ENCODE measurements at places on chromosomes 3 and 15.

- no peak for DNase-seq
These were observed 1079.5 kb downstream of the IGSF11 start for GRCh38 chr3:117955196-117955595.

DNA sequence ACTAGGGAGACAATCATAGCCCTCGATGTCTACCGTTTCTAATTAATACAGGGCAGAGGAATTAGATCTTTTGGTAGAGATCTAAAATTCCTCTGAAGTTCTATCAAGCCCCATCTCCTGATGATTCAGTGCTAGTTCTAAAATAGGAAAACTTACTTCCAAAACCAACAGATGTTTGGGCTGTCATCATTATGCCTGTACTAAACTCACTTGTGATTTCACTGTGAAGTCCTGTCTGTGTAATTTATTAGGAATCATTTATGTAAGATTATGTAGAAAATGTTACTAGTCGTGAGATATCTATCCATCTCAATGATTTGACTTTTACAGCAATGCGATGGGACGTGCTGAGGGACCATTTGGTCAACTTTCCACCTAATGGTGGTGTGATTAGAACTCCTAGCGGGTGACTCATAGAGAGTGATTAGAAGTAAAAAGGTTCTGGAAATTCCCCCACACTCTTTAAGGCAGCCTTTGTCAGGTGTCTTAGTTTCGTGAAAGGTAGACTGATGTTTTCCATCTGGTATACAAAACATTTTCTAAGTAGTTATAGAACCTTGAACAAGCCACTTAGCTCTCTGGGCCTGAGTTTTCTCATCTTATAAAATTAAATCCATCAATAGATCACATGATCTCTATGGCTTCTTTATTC lies 34.2 kb downstream of the LIPC start:
- no peak for DNase-seq

DNA sequence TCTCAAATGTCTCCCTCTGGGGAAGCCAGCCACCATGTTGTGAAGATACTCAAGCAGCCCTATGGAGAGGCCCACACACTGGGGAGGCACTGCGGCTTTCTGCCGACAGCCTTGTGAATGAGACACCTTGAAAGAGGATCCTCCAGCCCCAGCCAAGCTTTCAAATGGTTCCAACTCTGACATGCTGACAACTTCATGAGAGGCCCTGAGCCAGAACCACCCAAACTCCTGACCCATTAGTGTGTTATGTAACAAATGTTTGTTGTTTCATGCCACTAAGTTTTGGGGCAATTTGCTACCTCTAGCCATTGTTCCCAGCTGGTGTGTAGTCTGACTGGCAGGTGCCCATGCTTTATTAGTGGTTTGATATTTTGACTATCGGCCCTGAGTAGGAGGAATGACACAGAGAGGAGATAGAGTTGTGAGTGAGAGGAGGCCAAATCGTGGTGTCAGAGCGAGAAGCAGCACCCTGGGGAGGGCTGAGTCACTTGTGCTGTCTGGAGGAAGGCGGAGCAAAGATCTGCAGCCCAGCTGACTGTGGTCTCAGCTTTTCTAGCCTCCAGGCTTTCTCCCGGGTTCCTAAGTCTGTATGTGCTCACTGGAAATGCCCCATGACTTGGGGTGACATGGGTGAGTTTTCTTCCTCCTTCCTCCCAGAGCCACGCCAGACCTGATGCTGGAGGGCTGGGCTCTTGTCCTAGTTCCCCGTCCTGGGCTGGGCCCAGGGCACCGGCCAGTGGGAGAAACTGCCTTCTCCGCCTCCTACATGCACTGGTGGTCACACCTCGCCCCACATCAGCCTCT lies 56.7 kb upstream of the BLM start:
- DNase-seq, result peak; percentile 74

DNA sequence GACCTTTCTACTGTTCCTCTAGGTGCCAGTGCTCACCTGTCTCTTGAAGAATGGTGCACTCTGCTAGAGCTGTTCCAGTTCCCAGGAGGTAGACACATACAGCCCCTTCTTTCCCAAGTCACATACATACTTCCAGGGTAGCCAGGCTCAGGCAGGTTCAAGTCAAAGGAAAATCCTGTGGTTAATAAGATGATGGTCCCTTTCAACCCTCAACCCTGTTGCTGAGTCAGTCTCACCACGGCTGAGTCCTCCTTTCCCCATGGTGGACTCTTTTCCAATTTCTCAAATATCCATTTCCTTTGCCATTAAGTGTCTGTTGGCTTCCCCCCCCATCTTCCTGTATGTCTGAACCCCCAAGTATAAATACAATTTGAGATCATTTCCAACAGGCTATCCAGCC lies 56.1 kb upstream of the ACAN start:
- no peak for DNase-seq

DNA sequence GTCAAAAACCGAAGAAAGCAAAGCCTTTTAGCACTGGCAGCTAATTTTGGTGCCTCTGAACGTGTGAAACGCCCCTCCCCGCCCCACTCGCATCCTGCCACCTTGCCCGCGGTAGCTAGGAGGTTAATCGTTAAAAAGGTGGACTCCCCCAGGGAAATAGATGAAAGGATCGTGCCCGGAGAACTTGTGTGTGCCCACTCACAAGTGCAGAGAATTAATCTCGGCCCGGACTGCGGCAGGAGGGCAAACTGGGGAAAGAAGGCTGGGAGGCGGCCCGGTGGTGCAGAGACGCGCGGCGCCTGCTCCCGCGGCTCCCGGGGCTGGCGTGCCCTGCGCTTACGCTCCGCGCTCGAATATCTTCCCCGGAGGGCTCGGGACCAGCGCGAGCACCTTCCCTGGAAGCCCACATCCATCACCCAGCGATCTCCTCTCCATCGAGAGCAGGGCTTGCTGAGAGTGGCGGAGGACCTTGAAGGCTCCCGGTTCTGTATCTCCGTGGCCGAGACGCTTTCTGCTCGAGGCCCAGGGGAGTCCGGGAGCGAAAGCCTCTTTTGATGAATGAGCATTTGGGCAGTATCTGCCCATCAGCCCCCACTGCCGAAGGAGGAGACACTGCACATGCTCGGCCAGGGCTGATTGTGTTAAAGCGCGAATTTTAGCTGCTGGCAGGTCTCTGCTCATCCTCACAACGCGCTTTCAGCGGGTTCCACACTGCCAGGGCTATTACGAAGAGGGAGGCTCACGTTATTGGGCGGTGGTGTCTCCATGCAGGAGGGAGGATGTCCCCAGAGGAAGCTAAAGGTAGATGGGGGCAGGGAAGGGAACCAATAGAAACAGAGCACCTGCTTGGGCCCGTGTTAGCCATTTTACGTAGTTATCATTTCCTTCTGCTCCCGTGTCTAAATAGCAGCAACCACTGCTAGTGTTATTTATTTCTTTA lies 1.3 kb upstream of the SPTSSB start:
- DNase-seq, result peak; percentile 33

- DNase-seq, result no peak
These were observed 151.1 kb downstream of the DOCK3 start for GRCh38 chr3:50825841-50826240.

GRCh38 chr3:14516738-14517345 lies 23.3 kb downstream of the GRIP2 start:
- no peak for DNase-seq

DNA sequence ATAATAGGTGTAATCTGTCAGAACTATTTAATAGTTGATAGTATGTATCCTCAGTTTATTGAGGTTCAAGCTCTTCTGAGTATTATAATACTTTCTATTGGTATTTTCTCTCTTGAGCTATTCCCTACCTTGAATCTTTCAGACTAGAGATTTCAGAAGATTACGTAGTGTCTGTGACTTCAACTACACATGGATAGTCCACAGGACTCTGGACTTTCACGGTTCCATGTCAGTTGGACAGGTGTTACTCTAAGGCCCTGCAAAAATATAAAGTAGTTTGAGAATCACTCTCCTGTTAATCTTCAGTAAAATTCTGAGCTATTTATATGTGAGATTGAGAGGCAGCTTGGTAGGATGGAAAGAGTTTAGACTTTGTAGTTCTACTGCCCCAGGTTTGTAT lies 353.5 kb upstream of the TPRG1 start:
- DNase-seq, result no peak

DNA sequence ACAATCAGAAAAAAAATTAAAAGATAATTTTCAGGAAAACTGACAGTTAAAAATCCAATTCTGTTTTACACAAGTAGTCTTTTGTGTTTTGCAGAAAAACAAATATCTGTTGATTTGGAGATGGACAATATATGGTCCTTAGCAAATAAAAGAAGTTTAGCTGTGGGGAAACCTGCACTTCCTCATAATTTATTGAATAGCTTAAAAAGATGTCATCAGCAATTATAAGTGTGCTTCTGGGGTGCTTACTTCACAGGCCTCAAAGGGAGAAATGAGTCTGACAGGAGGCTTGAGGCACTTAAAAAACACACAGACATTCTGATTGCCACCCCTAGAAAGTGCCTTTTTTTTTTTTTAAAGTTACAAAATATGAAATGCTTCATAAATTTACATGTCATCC lies 31.6 kb upstream of the CERS3 start:
- no peak for DNase-seq

DNA sequence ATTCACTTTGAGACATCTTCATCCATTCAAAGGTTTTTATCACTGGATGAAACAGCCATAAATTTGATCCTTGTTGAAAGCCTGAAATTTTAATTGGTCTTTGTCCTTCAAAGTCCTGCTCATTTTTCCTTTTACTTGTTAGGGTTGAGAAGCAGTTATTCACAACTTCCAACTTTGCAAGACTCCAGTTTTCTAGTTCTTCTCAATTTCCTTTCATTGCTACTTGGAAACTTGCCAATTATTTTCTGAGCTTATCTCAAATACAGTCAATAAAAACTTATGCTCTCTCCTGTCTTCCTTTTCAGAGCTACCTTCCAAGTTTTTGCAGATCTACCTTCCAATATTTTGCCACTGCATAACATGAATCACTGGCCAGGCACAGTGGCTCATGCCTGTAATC lies 23.7 kb upstream of the CD276 start:
- no peak for DNase-seq

GRCh38 chr15:75070674-75071073 lies 47.3 kb downstream of the PPCDC start:
- DNase-seq, result no peak

- DNase-seq, result no peak
These were observed 77.8 kb downstream of the DCLK3 start for GRCh38 chr3:36686516-36686915.

DNA sequence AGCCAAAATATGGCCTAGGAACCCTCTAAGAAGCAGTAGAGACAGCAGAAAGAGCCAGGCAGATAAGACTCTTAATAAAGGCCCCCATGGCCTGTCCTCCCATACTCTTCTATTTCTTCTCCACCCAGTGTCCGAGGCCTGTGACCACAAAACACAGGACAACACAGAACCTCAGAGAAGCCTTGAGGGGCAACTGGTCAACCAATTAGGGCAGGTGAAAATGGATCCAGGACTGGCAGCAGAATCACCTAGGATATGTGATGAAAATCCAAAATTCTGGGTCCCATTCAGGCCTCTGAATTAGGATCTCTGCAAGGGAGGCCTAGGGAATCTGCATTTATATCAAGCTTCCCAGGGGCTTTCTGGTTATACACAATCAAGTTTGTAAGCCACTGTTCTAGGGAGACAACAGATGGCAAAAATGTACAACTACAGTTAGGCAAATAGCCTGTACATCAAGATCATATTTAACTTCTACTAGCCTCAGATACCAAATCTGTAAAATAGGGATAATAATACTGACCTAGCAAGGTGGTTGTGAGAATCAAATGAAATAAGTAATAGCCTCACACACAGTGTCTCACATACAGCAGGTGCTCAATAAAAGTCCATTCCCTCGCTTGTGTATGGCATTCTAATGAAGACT lies 10.4 kb downstream of the RAB27A start:
- DNase-seq, result no peak

DNA sequence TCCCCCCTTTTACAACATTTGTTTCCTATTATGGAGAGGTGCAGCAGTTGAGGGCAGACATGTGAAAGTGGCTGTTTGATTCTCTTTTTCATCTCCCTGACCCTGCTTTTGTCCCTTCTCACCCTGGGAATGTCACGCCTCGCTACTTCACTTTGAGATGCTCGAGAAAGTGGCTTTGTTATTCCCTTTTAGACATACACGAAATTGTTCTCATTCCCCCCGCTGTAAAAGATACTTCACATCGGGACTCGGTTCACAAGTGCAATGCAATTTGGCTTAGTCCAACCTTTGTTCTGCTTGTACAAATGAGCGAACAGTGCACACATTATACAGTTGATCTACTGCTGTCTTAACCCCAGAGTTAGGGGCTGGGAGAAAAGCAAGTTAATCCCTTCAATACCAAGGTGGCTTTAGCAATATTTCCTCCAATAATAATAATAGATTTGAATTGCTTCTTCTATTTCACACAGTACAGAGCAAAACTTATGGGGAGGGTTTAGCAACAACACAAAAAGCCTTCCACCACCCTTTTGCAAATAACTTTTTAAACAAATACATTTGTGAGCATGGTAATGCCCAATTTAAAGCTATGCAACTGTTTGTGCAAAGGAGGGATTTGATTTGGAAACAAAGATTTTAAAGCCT lies 5.7 kb upstream of the FOXB1 start:
- DNase-seq, result peak; percentile 24

DNA sequence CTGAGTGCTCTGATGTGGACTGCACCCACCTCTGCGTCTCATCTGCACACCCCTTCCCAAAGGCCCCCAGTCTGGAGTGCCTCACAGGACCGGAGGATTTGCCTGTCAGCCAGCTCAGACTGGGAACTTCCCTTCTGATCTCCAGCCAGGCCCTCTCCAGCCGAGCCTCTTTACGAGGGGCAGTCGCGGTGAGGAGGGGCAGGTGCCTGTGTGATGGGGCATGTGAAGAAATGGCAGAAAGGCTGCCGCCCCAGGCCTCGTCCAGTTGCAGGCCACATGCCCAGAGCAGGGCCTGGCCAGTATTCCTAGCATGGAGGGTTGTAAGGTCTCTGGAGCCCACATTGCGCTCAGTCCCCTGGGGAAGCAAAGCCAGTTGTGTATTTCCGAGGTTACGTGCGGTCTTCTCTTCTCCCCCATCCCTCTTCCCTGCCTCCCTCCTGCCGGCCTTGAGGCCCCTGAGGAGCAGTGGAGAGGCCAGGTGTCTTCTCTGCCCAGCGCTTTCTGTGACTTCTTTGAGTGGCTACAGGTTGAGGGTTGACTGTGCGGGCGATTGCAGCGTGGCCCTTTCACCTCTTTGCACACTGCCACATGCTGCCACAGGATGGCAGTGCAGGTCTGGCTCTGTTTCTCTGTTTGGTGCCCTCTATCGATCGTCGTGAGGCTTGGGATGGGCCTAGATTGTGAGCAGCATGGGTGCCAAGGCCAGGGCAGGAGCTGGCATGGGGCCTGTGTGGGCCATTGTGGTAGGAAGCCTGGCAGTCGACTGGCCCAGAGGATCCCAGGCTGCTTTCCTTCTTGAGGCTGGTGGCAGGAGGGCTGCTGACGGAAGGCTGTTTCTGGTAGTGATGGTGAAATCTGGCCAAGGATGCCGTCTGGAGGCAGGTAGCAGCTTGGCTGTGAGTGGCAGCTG lies 5.3 kb downstream of the CLK3 start:
- DNase-seq, result peak; percentile 61

- no peak for DNase-seq
These were observed 993 bp upstream of the GRAMD2A start for GRCh38 chr15:72198356-72199204.

Measured in SJCRH30 (cell line).